ENCODE measurements at places on chromosomes 11 and 22.
A peak's percentile ranks its signal among the peaks of the same experiment; 100 is the strongest.

DNA sequence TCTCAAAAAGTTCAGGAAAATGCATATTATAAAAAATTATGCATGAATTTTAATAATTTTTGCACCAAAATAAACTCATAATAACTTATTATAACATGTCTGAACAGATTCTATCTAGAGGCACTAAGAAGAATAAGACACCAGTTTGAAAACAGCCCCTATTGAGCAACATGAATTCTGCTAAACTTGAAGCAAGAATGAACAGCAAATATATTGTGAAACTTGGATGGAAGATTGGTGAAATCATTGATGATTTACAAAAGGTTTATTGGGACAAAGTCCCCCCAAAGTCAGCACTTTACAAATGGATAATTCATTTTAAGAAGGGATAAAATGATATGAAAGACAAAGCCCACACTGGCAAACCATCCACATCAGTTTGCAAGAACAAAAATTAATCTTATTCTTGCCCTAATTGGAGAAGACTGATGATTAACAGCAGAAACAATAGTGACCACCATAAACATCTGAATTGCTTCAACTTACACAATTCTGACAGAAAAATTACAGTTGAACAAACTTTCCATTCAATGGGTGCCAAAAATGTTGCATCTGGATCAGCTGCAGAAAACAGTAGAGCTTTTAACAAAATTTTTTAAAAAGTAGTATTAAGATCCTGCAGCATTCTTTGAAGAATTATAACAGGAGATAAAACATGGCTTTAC is 257.5 kb upstream of the FAT3 start:
- no peak for ATAC-seq

DNA sequence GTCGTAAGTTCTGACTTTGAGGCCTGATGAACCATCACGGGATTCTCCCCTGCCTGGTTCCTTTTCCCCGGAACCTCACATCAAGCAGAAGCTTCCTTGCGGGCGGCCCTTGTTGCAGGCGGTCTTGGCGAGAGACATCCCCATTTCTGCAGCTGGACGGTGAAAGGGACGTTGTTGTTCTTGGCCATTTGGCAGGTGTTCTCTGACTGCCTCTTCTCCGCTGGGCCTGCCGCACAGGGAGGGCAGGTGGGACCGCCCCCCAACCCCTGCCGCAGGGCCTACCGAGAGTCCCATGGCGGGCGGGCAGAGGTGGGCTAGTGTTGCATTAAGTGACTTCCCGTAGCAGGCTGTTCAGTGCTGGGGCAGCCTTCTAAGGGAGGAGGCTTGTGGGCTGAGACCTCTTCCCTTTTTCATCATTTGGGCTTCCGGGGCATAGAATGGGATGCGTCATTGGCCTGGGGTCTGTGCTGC is 26.9 kb upstream of the GRAMD4 start:
- ATAC-seq: no peak

DNA sequence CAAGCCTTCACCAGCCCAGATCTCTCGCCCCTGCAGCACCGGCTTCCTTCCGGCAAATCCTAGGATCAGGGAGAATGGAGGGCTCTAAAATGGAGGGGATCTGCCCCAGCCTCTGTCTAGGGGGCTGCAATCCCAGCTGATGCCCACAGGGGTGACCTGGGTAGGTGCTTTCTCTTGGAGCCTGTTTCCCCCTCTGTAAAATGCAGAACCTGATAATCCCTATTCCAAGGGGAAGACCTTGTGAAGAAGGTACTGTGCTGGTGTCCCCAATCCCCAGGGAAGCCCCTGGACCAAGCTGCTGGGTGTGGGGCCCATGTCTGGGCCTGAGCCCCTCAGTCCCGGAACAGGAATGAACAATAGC is 2.8 kb downstream of the EMID1 start:
- no peak for ATAC-seq

DNA sequence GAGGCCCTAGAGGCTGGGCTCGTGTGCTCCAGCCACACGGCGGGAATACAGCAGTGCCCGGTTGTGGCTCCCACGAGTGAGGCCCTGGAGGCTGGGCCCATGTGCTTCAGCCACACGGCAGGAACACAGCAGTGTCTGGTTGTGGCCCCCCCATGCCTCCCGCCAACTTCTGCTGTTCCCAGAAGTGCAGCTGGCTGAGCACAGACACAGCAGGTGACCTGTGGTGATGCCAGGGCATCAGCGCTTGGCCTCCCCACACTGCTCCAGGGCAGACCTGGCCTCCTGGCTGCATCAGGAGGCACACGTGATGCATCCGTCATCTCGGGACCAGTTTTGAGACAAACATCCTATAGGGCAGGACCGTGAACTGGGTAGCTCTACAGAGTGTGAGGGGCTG is 110.3 kb downstream of the KCNQ1OT1 start:
- no peak for ATAC-seq

DNA sequence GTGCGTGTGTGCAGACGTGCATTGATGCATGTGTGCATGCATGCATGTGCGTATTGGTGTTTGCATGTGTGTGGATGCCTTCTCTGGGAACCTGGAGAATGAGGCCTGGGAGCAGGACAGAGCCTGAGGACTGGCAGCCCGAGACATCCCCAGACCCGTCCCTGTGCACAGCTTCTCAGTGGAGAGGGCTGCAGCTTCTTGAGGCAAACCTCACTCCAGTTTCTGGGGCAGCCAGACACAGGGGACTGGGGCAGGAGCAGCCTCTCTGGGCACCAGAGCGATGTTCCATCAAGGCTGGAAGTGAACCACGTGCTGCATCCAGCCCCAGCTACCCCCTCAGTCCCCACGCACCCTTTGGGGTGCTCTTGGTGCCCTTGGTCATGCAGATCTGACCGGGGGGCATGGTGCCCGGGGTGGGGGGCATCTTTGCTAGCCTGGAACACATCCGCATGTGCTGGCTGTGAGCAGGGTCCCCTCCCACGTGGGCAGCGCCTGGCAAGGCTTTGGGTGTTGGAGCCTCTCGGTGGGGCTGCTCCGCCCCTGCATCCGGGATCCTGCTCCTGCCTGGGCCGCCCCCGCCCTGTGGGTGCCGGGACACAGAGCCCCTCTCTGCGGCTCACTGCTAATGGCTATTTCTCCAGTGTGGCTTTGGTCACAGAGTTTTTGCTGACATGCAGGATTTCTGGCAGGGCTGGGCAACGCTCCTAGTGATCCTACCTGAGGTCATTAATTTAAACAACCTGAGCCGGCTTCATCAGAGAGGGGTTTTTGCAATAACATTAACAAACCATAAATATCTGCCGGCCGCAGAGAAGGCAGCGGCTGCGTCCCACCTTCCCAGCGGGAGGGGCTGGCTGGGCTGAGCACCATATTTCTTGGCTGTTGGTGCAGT is 434.7 kb downstream of the TBC1D22A start:
- peak; percentile 59 for ATAC-seq

GRCh38 chr11:57896361-57897145 is 127.1 kb upstream of the OR9Q1 start:
- ATAC-seq: no peak

- ATAC-seq: no peak
These were observed 90.4 kb upstream of the PARVA start for GRCh38 chr11:12287009-12287373.

- no peak for ATAC-seq
These were observed 242.3 kb upstream of the TBCEL start for GRCh38 chr11:120781486-120782120.

- no peak for ATAC-seq
These were observed 27.7 kb upstream of the MUC5B start for GRCh38 chr11:1194977-1195681.

DNA sequence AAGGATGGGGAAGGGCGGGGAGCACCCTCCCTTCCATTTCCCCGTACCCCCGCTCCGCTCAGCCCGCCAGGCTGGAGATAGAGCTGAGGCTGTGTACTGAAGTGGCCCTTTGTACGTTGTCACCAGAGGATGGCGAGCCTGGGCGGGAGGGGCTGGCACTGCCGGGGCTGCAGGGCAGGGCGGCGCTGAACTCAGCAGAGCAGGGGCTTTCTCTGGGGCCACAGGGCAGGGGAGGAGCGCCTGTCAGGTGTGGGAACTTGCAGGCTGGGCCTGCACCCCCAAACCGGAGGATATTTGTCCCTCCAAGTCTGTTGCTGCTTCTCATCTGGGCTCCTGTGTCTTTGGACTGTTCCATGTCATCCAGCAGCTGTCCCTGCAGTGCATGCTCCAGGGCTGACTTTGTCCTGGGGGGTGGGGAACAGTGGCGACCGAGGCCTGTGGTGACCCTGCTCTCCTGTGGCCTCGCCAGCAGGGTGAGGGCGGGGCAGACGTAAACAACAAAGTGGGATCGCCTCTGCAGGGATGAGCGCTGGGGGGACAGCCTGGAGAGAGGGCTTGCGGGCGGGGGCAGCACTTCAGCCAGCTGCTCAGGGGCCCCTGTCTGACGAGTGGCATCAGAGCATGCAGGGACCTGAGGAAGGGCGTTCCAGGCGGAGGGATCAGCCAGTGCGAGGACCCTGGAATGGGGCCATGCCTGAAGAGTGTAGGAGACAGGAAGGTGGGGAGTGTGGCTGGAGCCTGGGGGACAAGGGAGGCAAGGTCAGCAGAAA is 13.1 kb downstream of the MGAT3 start:
- ATAC-seq: no peak

- ATAC-seq: peak; percentile 28
These were observed 121.9 kb downstream of the ARHGAP42 start for GRCh38 chr11:100808904-100809491.

DNA sequence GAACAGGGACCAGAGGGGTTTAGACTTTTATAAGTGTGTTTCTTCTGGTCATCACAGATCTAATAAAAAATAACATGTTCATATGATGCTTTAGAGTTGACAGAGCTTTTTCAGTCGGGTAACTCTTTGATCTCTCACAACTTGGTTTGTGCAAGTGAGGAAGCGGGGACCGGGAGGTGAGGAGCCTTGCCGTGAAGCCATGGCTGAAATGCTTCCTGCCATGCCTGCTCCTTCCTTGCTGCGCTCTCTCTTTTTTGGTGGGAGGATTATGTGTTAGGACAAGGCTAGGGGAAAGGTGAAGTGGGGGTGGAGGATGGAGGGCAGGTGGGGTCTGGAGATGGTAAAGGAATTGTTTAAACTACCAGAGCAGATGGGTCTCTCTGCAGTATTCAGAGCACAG is 23.8 kb downstream of the TEAD1 start:
- no peak for ATAC-seq

- ATAC-seq: no peak
These were observed 211.9 kb downstream of the BLID start for GRCh38 chr11:121904148-121904547.

- ATAC-seq: no peak
These were observed 473.8 kb upstream of the API5 start for GRCh38 chr11:42837994-42838393.

GRCh38 chr11:61422226-61422625 is 7.5 kb downstream of the CPSF7 start:
- ATAC-seq: peak; percentile 34

GRCh38 chr22:43543522-43544288 is 131.9 kb downstream of the MPPED1 start:
- no peak for ATAC-seq

- ATAC-seq: no peak
These were observed 19.6 kb downstream of the ENTHD1 start for GRCh38 chr22:39873965-39874364.

GRCh38 chr22:46192210-46192993 is 42.1 kb downstream of the PPARA start:
- ATAC-seq: no peak

DNA sequence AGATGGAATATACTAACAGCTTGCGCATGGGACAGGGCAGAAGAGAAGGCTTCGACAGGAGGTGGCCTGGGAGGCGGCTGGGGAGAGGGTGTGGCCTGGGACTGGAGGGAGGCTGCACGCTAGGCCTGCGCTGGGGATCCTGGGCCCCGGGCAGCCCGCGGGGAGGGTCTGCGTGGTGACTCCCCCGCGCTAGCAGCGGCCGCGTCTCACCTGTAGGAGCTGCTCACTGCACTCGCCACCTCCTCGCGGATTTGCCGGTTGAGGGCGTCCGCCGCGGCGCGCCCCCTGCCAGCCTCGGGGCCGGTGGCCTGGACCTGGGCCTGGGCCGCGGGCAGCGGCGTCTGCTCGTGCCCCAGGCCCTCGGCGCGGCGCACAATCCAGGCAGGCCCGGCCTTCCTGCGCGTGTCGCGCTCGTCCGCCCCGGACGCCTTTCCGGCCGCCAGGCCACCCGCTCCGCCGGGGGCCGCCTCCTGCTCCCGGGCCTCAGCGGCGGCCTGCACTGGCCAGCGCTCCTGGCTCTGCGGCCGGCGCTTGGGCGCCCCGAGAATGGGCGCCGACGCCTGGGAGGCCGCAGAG is 1.5 kb downstream of the MAP6 start:
- peak; percentile 62 for ATAC-seq

- ATAC-seq: no peak
These were observed 79.2 kb downstream of the WNT7B start for GRCh38 chr22:45897736-45898135.

DNA sequence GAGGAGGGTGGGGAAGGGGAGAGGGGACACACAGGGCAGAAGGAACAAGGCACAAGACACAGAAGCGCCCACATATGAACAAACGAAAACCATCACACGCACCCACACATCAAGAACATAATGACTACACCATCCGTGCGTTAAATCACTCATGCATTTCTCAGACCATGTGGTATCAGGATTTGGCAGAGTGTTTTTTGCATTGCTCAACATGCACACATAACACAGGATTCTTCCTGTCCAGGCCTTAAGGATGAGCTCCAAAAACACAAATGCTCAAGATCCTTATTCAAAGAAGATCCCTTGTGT is 309.5 kb downstream of the CADM1 start:
- ATAC-seq: no peak

DNA sequence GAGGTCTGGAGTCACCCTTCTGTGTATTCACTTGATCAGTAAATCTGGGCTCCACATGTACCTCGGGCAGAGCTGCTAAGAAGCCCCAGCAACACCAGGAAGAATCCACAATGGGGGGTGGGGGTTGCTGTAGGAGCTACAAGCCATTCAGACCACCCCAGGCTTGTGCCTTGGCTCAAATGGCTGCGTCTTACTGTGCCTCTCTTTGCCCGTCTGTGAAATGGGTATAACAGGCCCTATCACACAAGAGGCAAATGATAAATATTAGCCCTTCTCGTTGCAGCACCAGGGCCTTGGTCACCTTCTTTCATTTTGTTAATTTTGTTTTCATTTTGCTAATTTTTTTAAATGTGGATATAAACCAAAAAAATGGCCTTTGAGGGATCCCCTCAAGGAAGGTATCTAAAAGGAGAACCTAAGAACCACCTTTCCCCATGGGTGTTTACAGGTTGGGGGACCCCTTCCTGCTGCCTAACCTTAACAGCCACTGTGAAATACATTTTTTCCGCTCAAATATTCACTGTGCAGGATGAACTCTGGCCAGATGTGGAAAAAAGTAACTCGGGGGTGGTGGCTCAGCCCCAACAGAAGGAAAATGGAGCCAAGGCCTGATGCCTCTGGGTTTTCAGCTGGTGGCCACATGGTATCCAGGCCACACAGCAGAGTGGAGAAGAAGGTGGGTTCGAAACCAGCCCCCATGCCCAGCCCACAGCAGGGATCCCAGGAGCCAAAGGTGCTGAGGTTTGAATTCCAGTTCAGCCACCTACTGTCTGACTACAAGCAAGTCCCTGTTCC is 284.0 kb downstream of the MN1 start:
- no peak for ATAC-seq
